ENCODE measurements at places on chromosomes 1 and 21. TPM values are rescaled to one million over a fixed set of nuclear protein-coding genes. Genes with fewer than 3 reads are reported as not detected.

CR1 gene
- not detected for total RNA-seq

LRIF1 gene
- total RNA-seq = 11.2 TPM

KRTAP21-2 gene
- total RNA-seq = not detected

LDLRAD1 gene
- total RNA-seq = not detected

EEIG2 gene
- total RNA-seq = 2.1 TPM

MTARC2 gene
- 2.5 TPM for total RNA-seq

OPRD1 gene
- total RNA-seq = not detected

HAPLN2 gene
- total RNA-seq = not detected

ATP6V1G3 gene
- not detected for total RNA-seq

CACYBP gene
- total RNA-seq = 203 TPM

RNU1-3 gene
- total RNA-seq = under 0.01 TPM

PRKAA2 gene
- 0.53 TPM for total RNA-seq

RNU1-4 gene
- under 0.01 TPM for total RNA-seq

RORC gene
- 0.16 TPM for total RNA-seq

SPATA46 gene
- total RNA-seq = not detected

All from hair follicular keratinocyte (primary cell).